ENCODE measurements at places on chromosomes 1 and 21.

- no peak for DNase-seq
Observed at GRCh38 chr1:17244821-17245740, 3.8 kb upstream of the PADI3 start.

GRCh38 chr1:2971609-2972008 lies 49.7 kb upstream of the ACTRT2 start:
- DNase-seq: no peak

DNA sequence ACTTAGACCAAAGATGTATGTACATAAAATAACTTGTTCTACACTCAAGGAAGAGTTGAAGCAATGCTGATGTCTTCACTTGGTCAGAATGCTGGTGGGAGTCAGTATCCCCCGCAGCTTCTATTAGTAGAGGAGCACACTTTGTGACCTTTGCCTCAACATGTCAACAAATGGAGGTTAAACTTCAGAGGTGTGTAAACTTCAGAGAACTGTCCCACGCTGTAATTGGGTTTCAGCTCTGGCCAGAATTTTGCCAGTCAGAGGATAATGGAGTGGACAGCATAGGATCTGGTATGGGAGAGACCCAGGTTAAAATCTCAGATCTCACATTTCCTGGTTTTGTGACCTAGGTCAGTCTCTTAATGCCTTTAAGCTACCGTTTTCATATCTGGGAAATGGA lies 107.6 kb upstream of the ZNF644 start:
- no peak for DNase-seq

DNA sequence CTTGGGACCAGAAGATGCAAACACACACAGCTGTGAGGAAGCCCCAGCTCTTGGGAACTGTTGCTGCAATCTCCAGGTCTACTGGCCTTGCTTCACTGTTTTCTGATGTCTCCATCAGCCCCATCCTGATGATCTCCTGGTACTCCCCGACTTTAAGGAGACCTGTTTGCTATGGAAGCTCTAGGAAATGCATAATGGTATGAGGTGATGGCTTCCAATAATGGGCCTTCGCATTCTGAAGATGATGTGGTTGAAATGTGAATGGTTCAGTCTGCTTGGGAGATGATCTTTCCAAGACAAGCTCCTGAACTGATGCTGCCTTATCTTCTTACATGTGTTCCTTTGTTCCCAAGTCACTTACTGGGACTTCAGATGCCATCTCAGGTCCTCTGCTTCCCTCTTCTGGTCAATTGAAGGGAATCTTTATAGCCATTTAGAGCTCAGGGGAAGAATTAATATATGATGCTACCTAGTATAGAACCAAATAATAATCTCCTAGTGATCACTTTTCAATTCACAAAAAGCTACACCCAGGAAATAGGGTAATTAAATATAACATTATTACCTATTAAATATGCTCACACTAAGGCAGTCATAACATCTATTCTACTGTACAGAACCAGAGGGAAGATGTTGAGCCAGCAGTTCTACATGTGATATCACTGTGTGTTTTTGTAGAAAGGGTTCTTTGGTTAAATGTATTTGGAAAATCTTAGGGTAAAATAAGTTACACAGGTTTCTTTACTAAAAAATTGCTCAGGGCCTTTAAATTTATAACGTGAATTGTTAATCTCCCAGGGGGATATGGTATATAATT lies 73.9 kb upstream of the VTCN1 start:
- DNase-seq: no peak

- peak; percentile 32 for DNase-seq
Observed at GRCh38 chr1:7623842-7624241, 147.3 kb upstream of the VAMP3 start.

DNA sequence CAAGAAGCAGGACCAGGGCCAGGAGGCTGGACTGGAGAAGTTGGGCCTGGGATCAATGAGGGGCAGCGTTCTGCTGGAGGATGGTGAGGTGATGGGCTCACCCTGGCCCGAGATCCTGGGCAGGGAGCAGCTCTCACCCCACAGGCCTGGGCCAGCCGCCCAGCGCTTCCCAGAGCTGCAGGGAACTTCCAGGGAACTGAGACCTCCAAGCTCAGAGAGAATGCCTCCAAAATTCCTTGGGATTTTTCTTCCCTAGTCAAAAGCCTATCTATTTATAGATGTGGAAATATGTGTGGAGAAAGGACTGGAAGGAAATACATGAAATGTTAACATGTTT lies 121.2 kb downstream of the SPSB1 start:
- DNase-seq: no peak

- DNase-seq: no peak
Observed at GRCh38 chr1:156658945-156659574, 17.1 kb downstream of the BCAN start.

DNA sequence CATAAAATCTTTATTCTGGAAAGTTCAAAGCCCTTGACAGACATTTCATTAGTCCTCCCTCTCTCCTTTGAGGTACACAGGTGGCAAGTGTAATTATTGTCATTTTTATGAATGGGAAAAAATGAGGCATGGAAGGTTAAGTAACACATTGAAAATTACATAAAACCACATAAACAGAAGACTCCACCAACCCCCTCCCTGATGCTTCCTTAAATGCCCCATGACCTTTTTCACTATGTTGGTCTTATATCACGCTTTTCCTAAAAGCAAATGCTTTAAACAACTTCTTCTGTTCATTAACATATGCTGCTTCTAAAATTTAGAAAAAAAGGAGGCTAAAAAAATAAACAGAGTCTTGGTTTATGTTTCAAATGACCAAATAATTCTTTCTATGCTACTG lies 648.4 kb downstream of the PTPRC start:
- DNase-seq: no peak

- DNase-seq: no peak
Observed at GRCh38 chr1:89686520-89686919, 53.6 kb downstream of the LRRC8C start.

- no peak for DNase-seq
Observed at GRCh38 chr1:175865041-175865766, 121.8 kb upstream of the TNR start.

DNA sequence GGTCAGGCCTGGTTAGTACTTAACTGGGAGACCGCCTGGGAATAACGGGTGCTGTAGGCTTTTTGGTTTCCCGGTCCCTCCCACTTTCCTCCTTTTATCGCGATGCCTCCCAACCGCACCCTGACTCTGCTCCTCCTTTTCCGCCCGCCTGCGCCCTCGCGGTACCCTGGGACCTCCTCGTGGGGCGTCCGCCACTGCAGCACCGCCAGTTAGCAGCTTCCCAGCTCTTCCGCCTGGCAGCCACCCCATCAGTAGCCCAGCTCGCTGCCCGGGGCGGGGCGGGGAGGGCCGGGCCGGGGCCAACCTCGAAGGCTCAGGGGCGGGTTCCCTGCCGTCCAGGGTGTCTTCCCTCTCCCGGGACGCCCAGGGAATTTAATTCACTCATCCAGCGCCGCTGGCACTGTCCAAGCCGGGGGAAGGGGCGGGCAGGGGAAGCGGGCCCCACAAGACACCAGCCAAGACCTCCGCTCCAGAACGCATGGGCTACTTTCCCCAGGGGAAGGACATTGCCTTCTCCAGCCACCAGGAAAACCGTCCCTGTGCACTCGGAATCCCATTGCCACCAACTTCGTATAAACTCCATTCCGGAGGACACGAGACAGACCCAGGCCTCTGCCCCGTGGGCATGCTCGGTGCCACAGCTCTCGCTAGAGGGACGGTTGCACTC lies 2.0 kb upstream of the ZNF678 start:
- DNase-seq: no peak

- DNase-seq: peak; percentile 71
Observed at GRCh38 chr1:234899041-234899729, 229.5 kb downstream of the TOMM20 start.

DNA sequence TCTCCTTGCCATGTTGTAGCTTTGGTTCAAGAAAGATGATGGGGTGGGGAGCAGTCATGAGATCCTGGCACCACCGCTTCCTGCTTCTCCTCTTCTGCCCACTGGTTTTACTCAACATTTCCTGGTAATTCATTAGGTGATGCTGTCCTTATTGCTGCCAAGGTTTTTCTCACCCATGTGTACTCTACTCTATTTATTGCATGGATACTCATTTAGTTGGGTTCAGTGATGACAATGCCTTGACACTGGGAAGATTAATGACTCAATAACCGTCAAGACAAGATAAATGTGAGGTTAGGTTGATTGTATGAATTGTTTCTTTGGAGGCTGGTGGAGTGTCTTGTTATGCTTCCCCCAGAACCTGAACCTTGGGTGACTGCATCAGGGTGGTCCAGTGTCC lies 484.2 kb downstream of the SIPA1L2 start:
- DNase-seq: no peak

- DNase-seq: no peak
Observed at GRCh38 chr1:22540337-22540736, 23.0 kb upstream of the EPHA8 start.

- DNase-seq: no peak
Observed at GRCh38 chr1:185284116-185284515, 32.9 kb downstream of the IVNS1ABP start.

DNA sequence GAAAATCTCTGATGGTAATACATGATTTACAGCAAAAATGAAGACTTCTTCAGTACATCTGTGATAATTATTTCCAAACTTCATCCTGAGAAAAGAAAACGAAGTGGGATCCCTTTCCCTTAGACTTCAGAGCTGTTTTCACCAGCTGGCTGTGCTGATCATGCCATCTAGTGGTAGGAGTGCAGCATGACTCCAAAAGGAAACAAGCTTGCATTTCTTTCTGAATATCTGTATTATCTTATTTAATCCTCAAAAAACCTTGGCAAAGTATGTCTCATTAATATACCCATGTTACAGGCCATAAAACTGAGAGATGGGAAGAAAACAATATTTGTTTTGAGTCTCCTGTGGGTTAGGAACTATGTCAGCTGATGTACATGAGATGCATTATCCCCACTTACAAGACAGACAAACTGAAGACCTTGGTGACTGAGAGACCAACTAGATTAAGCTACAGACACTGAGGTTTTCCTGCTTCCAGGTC lies 9.8 kb upstream of the GJA8 start:
- DNase-seq: no peak

- DNase-seq: no peak
Observed at GRCh38 chr1:243851257-243851756, 1.3 kb upstream of the AKT3 start.

- no peak for DNase-seq
Observed at GRCh38 chr1:188769936-188770335, 1707.7 kb downstream of the BRINP3 start.

- DNase-seq: no peak
Observed at GRCh38 chr21:41169701-41170100, 1.7 kb downstream of the BACE2 start.

DNA sequence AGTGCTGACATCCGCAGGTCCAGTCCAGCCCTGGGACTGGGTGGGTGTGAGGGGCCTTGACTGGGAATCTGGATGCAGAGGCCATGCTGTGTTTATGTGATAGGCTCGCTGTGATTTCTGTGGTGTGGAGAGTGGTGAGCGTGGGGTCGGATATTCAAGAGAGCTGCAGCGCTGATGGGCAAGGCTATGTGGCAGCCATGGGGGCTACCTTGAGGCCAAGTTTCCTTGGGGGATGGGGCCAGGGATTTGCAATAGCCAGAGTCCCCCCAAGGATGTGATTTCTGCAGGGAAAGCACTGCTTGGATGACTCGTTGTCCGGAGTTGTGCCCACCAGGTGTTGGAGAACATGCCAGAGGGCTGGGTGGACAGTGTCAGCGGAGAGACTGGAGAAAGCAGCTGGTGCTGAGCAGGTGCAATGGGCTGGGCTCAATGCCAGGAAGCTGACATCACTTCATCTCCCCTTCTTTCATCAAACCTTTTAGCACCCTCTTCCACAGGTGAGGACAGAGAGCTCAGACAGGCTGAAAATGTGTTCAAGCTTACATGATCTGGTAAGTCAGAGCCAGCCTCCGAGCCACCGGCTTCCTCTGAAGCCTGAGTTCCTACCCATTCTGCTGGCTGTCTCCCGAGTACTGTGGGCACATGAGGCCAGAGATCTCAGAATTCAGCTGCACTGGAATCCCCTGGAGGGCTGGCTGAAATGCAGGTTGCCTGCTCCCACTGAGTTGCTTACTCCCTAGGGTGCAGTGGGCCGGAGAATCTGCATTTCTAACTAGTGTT lies 132.9 kb downstream of the RHOU start:
- no peak for DNase-seq

GRCh38 chr21:29224006-29224405 lies 74.7 kb upstream of the BACH1 start:
- no peak for DNase-seq

DNA sequence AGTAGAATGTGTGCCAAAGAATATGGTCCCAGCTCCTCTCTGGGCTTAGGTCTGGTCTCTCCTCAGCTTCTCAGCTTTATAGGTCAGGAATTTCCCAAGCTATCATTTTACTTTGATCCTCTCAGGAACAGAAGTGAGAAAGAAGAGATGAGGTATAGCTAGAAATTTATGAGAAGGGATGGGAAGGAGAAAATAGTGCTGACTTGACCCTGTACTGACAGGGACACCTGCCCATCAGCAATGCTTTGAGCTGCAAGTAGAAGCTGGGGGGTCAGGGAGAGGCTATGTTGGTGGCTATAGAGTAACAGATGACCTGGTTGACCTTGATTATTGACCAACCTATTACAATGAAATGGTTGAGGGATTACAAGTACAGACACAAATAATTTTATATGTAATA lies 75.0 kb downstream of the XCL2 start:
- no peak for DNase-seq

DNA sequence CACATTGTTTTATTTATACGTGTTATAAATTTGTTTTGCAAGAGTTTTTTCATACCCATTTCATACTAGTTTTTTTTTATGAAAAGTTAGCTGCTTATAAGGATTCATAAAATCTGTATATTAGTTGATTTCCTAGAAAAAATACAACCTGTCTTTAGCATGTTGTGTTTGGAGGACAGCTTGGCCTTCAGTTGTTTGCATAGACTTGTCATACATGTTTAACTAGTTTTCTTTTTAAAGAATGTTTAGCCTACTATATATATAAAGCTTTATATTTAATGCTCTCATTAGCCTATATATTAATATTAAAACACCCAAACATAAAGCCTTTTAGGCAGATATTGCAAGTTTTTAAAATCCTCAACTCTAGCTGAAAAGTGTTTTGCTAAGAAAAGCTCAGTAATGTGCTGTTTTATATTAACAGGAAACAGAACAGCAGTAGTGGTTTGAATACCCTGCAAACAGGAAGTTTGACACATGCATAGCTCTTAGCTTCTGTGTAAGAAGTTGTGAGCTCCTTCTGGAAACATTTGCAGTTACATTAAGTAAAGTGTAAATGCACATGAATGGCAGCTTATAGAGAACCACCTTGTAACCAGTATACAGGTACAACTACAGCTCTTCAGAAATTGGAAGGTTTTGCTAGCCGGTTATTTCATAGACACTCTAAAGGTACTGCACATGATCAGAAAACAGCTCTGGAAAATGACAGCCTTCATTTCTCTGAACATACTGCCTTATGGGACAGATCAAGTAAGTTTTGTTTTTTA lies at the start of gene PRKACB:
Gene PRKACB (plus strand): TSS at position 476 of the 770 bp plus-strand sequence. CDS start 91 bp downstream, at position 567.
- no peak for DNase-seq

- no peak for DNase-seq
Observed at GRCh38 chr1:167471568-167471967, 46.8 kb downstream of the CD247 start.

DNA sequence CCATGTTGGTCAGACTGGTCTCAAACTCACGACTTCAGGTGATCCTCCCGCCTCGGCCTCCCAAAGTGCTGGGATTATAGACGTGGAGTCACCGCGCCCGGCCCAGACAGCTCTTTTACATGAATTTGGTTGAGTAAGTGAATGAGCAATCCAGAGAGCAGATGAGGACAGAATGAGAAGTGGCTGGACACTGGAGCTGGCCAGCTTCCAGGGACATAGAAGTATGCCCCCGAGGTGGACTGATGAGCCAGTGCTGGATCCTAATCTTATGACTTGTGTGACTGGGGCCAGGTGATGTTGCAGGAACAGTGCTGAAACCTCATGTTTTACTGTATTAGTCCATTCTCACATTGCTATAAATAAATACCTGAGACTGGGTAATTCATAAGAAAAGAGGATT lies 35.9 kb upstream of the KANK4 start:
- peak; percentile 52 for DNase-seq

All from lower lobe of right lung (tissue), 2 donors.